ENCODE measurements at places on chromosomes 16 and 17.

DNA sequence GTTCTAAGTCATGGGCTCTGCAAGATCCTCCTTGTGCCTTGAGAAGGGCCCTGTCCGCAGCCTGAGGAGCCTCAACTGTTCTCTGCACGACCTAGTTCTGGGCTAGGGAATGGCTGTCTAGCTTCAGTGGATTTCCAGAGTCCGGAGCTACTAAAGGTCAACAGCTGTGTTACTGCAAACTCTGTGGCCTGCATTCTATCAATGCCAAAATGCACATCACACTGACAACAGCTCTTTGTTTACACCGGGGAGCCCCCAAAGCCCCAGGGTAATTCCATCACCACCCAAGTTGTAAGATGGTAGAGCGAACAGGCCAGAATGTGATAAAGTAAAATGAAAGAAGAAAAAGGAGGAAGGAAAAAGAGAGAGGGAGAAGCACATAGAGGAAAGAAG, 610.2 kb downstream of the MAF start:
- no peak for DNase-seq

DNA sequence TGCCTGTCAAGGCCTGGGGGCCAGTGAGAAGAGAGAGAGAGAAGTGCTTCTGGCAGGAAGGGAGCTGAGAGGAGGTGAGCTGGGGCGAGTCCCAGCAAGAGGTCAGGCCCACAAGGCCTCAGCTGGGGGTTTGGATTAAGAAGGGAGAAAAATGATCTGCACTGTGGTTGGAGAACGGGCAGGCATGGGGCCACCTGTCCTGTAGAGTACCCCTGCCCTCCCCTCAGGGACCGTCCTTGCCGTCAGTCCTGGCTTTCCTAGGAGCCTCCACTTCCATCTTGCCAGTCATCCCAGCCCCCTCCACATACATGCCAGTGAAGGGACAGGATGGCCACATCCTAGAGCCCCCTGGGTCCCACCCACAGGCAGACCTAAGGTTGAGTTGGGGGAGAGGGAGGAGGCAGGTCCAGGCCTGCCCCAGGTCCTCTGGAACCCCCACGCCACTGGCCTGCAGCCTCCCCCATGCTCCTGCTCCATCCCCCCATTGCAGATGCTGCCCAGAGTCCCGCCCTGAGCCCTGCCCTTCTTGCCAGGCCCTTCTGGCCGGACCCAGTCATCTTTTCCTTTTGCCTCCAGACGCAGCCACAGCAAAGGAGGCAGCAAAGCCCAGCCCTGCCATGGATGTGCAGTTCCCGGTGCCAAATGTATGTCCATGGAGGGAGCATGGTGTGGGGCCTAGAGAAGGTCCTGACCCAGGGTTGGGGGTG, 18.9 kb downstream of the KATNB1 start:
- DNase-seq, result no peak

- peak; percentile 69 for DNase-seq
These were observed 10.1 kb upstream of the CA4 start for GRCh38 chr17:60139438-60140285.

DNA sequence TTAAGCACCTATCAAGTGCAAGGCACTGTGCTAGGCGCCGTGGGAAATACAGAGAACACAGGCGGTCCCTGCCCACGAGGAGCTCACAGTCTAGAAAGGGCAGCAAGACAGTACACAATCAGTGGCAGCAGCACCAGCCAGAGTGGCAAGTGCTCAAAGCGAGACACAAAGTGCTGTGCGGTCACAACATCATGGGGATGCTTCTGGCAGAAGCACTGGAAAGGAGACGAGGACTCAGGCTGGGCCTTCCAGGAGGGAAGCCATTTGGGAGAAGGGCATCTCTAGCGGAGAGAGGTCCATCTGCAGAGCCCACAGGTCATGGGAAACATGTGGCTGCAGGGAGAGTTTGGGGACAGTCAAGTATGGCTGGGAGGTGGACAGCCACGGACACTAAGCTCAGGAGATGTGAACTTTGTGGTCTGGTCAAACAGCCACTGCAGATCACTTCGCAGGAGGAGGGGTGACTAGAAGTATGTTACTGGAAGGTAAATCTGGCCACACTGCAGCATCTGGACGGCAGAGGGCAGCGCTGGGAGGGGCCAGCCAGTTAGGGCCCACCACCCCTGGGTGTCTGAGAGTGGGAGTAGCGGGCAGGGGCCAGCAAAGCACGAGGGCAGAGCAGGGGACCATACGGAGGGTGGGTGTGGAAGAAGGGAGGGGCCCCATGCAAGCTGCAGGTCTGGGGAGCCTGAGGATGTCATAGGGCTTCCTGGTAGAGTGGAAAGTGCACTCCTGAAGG, 71.1 kb downstream of the N4BP1 start:
- no peak for DNase-seq

GRCh38 chr16:57871456-57871855, 69.2 kb upstream of the KIFC3 start:
- DNase-seq, result peak; percentile 53

DNA sequence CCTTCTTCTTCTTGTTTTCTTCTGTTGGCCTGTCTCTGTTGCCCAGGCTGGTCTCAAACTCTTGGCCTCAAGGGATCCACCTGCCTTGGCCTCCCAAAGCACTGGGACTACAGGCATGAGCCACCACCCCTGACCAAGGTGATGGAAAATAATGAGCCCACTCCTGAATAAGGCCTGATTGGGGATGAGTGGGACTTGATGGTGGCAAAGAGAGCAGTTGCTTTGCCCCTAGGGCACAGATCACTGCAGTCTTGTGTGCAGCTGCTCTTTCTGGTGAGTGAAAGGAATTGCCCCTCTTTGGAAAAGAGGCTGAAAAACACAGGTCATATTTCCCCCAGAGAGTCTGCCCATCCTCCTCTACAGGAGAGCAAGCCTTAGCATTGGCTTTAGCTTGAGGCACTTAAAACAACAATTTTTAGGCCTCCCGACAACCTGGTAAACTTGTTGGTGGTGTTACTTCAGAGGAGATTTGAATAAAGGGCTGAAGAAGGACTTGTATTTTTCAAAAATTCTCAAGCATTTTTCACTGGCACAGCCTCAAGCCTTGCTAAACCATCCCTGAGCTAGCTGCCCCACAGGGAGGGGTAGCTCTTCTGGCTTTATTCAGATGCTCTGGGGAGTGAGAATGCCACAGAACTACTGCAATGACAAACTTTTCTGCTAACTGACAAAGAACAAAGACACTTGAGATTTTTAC, 6.1 kb upstream of the PDP2 start:
- DNase-seq, result no peak

- peak; percentile 33 for DNase-seq
These were observed 61.0 kb downstream of the TNRC6C start for GRCh38 chr17:78019367-78019975.

DNA sequence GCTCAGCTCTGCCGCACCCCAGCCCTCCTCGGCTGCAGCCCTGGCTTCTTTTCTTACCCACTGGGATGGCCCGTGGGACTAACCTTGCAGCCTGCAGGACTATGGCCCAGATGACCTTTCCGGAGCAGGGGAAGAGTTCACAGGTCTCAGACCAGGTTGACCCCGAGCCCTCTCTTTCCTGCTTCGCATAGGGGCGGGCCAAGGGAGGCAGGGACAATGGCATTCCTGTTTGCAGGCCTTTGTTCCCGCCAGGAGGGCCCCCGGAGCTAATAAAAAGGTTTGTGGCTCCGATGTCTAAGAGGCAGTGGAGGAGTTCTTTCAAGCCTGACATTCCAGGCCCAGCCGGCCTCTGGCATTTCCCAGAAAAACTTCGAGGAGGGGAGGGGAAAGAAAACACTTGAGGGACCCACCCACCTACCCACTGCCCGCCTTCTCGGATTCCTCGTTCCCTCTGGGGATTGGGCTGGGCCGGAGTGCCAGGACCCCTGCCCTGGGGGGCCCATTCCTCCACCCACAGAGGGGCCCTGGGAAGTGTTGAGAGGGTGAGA, 5.8 kb upstream of the SOCS3 start:
- peak; percentile 80 for DNase-seq

DNA sequence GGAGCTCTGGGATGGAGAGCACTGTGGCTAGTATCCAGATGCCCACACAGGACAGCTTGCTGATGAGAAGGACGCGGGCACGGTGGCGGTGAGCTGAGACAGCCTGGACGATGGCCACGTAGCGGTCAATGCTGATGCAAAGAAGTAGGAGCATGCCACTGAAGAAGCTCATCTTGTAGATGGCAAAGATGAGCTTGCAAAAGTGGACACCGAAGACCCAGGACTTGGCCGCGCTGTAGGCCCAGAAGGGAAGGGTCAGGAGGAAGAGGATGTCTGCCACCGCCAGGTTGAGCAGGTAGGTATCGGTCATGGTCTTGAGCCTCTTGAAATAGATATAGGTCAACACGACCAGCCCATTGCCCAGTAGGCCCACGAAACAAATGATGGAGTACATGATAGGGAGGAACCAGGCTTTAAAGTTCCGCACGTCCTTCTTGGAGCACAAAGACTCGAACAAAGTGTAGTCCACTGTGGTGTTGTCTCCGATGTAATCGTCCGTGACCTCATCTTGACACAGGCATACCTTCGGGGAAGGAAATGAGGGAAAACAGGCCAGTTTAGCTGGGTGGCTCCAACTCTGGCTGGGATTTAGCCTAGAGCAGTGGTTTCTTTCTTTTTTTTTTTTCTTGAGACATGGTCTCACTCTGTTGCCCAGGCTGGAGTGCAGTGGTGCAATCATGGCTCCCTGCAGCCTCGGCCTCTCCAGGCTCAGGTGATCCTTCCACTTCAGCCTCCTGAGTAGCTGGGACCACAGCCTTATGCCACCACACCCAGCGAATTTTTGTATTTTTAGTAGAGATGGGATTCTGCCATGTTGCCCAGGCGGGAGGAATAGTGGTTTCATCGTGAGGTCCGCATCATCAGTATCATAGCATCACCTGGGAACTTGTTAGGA, 9.7 kb downstream of the CCR7 start:
- DNase-seq, result no peak

DNA sequence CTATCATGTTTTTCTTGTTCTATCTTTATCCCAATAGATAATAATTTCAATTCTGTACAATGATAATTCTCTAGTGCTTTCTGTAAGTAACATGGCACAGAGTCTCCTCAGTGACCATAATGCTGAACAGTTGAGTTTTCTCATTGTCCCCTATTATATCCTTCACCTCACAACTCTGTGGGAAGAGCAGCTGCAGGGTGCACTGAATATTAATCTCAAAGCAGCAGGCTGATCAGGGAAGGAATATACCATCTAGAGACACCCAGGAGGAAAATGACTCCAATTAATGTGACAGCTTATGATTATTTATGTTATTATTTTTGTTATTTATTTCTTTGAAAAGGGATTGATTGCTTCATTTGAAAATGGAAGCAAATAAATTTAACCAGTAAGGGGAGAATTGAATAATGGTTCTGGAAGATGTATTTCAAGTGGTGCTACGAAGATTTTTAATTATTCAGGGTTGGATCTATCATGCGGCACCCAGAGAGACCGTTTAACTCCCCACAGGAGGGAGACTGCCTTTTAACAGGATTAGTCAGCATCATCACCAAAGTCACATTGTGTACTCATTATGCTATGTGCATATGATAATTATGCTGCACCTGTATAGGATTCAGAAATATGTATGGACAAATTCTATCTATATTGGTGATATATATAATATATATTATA, 1015.7 kb upstream of the GOT2 start:
- no peak for DNase-seq

DNA sequence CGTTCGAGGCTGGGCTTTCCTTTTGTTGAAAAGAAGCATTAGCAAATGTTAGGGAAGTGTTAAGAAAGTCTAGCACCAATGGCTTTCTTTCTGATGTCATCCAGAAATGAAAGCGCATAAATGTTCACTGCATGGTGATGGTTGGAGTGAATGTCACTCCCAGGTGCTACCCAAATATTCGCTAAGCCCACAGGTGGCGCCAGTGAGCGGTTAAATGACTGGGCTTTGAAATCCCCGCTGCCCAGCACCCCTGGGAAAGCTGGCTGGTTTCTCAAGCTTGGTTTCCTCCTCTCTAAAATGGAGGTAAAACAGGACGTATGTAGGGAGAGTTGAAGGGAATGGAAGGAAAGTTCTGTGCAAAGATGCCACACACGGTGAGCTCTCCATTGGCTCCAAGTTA, 104.4 kb downstream of the IRX5 start:
- DNase-seq, result no peak

DNA sequence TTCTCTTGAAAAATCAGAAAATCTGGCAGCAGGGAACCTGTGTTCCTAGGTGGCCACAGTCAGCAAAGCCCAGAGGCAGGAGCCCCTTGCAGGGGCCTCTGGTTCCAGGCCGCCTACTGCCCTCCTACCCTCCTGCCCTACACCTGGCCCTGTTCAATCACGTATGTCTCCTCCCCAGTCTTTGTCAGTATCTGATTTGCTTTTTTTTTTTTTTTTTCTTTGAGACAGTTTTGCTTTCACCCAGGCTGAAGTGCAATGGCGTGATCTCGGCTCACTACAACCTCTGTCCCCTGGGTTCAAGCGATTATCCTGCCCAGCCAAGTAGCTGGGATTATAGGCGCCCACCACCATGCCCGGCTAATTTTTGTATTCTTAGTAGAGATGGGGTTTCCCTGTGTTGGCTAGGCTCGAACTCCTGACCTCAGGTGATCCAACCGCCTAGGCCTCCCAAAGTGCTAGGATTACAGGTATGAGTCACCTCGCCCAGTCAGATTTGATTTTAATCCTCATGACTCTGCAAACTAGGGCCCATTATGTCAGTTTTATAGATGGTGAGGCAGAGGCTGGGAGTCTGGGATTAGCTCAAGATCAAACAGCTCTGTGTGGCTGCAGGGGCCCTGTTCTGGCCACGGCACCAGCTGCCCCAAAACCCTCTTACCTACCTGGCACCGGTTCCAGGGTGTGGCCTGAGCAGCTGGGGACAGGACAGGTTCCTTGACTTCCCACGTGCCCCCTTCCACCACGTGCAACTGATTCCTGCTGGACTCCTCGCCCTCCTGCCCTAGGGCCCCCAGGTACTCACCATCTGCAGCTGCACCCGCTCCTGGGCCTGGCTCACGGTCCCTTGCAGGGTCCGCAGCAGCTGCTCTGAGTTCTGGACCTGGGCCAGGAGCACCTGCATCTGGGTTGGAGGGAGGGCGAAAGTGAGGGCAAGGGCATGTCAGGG, 14.7 kb downstream of the RABEP2 start:
- DNase-seq, result no peak

DNA sequence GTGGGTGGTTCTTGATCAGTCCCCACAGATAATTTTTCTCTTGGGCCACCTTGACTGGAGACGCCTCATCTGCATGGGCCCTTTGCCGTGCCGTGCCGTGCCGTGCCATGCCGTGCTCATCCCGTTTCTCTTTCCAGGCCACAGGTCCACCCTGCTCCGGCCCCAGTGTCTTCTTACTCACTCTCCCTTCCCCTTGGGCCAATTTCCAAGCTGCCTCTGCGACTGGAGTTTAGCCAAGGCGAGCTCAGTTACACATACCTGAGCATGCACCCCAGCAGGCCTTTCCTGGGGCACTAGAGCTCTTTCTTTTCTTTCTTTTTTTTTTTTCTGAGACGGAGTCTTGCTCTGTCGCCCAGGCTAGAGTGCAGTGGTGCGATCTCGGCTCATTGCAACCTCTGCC, 40.5 kb upstream of the MGAT5B start:
- no peak for DNase-seq

- no peak for DNase-seq
These were observed 14.9 kb downstream of the DUS2 start for GRCh38 chr16:68037841-68038597.

GRCh38 chr17:491086-492021, 138.7 kb upstream of the RPH3AL start:
- DNase-seq, result peak; percentile 50

DNA sequence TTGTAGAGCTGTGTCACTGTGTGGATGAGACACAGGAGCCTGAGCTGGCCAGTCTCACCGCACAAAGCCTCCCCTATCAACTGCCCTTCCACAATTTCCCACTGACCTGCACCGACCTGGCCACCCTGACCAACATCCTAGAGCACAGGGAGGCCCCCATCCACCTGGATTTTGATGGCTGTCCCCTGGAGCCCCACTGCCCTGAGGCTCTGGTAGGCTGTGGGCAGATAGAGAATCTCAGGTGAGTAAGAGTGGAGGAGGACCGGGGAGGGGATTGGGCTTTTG, 37.4 kb downstream of the NLRC5 start:
- no peak for DNase-seq
